ENCODE measurements at places on chromosomes 1 and 21.

DNA sequence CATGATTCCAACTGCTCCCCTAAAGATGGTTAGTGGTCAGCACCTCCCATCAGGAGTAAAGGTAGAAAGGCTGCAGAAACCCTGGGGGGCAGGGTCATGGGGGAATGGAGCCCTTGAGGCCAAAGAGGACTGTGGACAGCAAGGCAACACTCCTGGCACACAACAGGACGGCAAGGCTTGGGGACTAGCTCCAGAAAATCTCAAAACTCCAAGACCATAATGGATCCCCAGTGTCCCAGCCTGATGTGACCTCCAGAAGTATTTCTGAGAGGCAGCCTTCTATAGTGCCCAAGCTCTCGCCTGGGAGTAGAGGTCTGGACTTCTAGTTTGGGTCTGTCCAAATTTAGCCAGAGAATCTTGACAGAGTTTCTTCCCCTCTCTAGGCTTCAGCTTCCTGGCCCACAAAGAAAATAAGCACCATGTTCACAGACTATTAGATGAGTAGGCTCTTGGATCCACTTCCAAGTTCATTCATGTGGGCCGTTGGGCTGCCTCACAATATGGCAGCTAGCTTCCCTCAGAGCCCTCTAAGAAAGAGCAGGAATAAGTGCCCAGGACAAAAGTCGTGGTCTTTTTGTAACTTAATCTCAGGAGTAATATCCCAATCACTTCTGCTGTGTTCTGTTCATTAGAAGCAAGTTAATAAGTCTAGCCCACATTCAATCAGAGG, 6.9 kb downstream of the CD2 start:
- no peak for DNase-seq

GRCh38 chr1:235908742-235909520, 42.2 kb upstream of the LYST start:
- DNase-seq: no peak

GRCh38 chr1:206032380-206033140, 8.9 kb upstream of the CTSE start:
- no peak for DNase-seq

DNA sequence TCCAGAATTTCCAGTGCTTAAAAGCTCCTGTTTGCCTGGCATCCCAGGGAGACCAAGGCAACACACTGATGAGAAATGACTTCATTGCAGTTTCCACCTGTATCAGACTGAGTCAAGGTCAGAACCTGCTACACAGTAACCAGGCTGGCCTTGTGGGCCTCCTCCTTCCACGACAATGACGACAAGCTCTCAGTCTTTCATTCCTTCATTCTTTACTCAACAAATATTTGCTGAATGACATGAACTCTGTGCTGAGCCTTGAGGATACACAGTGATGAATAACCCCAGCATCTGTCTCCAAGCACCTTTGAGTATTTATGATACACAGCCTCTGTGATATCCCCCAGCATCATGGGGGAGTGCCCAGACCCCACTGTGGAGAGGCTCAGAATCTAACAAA, 8.9 kb upstream of the LCE5A start:
- no peak for DNase-seq

DNA sequence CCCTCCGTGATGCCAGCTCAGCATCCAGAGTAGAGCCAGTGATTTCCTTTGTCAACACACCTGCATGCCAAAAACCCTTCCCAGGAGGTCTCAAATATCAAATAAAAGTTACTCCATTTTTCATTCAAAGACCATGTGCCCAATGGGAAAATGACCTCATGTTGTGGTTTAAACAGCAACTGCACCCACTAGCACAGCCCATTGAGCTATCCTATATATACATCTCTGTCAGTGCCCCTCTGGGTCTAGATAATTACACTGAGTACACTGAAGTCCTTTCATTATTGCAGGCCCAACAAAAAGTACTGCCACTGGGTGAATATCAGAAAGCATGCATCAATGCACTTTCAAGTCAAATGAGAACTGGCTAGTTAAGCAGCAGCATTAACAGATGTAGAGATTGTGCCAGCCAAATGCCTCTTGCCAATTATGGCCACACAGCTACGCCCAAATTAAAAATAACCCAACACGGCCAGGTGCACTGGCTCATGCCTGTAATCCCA, 117.7 kb downstream of the SLC45A1 start:
- DNase-seq: no peak

GRCh38 chr1:147652306-147652705, 18.0 kb downstream of the ACP6 start:
- no peak for DNase-seq

DNA sequence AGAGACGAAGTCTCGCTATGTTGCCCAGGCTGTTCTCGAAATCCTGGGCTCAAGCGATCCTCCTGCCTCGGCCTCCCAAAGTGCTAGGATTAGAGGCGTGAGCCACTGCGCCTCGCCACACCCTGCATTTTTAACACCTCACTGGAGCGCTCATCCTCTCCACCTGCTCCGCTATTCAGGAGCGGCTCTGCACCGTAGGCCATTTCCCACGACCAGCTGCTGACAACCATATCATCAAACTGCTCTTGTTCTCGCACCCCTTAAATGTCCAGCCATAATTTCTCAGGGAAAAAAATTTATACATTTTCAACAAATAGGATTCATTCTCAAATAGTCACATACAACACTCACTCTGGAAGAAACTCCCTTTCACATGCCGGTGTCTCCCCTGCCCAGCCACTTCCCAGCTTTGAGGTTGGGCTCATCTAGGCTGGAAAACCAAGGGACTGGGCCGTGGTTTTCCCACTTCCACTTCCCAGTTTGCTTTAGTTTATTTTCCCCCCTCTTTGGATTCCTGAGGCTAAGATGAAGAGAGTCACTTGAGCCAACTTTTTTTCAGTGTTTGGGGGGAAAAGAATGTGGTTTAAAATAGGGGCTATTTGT, 639 bp upstream of the IPO9 start:
- DNase-seq: no peak

DNA sequence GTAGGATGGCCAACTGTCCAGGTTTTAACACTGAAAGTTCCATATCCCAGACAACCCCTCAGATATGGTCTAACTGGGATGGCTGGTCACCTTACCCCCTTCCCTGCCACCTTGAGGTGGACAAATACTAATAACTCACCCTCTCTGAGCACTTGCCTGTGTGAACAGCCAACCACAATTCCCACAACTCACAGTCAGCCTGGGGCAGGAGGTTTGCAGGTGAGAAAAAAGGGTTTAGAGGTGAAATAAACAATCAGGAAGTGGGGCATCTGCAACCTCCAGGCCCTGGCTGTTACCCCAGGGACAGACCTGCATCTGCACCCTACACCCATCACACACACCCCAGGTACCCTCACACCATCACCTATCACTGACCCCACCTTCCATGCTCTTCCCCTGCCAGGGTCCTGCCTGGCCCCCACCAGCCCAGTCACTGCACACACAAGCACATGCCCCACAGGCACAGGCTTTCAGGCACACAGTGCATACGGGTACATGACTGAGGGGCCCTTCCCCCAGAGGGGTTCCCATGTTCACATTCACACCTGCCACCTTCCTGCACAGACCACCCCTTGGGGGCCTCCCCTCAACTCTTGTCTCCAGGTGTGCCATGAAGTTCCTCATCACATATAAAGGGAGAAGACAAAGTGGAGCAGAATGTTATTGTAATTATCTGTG, 679.5 kb downstream of the MATN1 start:
- DNase-seq: no peak

DNA sequence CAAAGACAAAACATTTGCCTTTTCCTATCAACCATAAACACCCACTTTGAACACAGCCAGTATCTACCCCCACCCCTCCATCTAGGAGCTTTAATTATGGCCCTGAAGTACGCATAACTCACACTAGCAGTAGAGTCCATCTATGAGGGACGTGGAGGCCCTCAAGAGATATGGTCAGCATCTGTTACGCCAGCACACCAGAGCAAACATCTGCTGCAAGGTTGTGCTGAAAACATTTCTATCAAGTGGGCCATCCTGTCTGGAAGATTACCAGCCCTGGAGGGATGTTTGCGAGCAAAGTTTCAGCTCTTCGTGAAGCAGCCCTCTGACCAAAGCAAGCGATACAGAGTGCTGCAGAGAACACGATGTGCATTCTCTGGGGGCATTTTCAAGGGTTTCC, 74.6 kb downstream of the SLC45A1 start:
- DNase-seq: no peak

DNA sequence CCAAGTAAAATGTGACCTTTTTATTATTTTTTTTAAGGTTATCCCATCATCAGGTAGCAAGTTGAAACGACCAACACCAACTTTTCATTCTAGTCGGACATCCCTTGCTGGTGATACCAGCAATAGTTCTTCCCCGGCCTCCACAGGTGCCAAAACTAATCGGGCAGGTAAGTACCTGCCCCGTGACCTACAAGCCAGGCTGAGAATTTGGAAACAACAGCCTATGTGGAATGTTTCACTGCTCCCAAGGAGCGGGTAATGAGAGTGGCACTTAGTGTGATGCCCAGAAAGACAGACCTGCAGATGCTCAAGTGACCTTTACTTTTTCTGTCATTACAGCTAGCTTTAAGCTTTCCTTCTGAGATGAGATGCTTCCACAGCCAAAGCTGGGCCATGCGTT, 6.9 kb upstream of the BMP8A start:
- DNase-seq: no peak

DNA sequence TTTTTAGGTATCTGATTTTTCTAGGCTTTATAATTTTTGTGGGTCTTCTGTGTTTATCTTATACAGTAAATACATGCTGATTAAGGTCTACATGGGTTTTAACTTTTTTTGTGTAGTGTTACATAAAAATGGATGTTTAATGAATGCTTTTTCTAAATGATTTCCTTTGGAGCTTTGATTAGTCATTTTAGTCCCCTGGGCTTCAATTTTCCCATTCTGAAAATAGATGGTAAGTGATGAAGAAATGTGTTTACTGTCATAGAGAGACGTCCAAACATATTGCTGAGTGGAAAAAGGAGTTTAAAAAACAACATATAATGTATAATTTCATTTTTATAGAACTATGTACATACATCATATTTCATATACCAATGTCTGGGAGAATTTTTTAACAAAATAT, 140.9 kb upstream of the HMCN1 start:
- no peak for DNase-seq

DNA sequence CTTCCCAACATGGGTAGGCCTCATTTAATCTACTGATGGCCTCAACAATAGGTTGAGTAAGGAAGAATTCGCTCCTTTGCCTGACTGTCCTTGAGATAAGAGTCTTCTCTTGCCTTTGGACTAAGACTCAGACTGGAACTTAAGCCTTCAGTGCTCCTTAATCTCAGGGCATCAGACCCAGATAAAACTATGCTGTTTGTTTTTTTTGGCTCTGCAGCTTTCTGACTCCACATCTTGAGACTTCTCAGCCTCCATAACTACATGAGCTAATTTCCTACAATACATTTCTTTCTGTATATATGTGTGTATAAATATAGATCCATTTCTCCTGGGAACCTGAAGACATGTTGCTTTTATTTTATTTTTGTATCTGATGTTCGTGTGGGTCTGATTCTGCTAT, 1470.7 kb upstream of the PRMT6 start:
- no peak for DNase-seq

- DNase-seq: no peak
These were observed 85.2 kb downstream of the TBX19 start for GRCh38 chr1:168365719-168366479.

GRCh38 chr1:16979475-16980327, 719 bp downstream of the MFAP2 start:
- DNase-seq: no peak

DNA sequence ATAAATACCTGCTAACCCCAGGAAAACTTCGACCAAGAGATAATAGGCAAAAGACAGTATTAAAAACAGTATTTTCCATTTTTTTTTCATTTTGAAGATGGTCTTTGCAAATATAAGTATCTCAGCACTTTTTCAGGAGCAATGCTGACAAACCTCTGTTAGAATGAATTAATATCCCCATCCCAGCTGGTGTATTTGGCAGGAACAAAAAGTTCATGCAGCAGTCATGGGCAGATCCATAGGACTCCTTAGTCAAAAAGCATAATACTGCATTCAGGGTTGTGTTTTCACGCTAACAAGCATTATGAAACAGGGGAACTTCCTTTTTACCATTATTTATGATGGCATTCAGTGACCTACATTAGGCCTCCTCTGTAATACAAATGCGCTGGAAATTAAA, 344.0 kb downstream of the ST6GALNAC3 start:
- no peak for DNase-seq

- no peak for DNase-seq
These were observed 27.6 kb downstream of the GPR88 start for GRCh38 chr1:100565533-100565932.

- DNase-seq: no peak
These were observed 4.0 kb upstream of the EXTL1 start for GRCh38 chr1:26017606-26018005.

DNA sequence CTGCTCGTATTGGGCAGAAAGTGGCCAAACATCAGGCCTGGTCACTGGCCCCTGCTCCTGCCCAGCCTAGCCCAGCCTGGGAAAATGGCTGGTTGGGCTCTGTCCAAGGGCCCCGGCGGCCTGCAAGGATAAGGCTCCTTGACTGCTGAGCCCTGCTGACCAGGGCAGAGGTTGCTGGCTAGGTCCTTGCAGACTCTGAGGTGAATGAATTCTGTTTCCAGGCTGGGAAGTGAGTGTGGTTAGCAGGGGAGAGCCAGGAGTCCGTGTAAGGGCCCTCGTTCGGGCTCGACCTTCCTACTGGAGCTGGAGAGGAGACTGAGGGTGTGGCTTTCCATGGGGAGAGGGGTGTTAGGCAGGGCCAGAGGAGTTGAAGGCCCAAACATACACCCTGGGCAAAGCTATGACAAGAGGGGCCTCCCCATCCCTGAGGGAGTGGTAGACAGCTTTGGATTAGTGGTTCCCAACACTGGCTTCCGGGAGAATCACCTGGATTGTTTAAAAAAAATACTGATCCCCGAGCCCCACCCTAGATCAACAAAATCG, 20.6 kb downstream of the CSF1 start:
- DNase-seq: peak; percentile 50

DNA sequence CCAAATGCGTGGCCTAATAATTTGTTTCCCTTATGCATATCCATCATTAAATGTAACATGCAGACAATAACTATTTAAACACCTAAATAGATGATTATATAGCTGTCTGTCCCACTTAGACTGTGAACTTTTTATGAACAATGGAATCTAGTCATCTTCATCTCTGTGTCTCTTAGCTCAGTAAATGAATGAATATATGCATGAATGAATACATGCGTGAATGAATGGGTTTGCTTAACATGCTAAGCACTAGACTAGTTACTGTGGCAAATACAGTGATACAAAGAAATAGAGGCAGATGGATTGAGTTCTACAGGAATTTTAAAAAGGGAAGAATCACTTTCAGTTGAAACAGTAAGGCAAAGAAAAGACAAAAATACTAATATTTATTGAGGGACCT, 232.0 kb downstream of the FGGY start:
- DNase-seq: no peak

DNA sequence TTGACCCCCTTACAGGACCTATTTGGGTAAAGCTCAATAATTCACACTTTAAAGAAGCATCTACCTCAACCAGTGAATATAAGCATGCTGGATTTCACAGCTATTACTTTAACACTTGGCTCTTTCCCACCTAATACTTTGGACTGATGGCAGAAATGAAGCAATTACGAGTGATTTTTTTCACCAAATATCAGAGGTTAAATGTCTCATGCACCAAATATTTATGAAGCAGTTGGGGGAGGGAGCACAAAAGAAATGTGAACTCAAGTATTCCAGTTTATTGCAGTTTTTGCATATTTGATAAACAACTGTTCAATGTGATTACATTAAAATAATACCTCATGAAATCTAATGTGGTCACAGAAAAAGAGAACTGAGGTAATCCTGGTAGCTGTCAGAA, 223.6 kb downstream of the LRRC7 start:
- DNase-seq: no peak
